Testis (tissue), 5 donors: ENCODE measurements at places on chromosomes 4 and X.

DNA sequence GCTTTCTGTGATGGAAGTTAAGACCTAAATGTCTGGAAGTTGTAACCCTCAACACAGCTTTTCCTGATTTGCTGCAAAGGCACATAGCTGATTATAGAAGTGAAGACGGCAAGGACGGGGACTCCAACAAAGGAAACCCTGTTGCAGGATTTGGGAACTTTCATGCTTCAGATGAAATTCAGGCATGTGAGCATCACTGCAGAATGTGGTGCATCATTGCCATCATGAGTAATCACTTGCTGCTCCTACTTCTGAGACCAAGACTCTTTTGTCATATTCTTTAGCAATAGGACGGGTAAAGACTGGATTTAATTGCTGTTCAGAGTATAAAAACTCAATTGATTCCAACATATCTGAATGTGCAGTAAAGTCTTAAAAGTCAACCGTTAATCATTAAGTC, 35.8 kb downstream of the YIPF6 start:
- DNase-seq, result no peak

DNA sequence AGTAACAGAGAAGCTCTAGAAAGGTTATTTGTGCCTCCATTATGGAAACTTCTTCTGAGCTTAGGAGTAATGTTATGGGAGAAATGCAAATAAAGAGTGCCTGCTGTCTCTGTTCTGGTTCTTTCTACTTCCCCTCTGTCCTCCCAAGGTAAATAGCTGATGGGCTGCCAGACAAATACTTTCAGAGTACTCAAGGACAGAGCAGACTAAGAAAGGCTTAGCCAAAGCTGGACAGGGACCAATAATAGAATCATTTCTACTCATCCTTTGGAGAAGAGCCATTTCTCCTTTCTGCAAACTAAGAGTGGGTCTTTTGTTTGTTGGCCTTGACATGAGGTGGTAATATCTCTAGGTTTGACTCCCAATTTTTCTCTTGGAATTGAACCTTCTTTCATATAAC, 136.1 kb downstream of the MID1IP1 start:
- peak; percentile 16 for DNase-seq

GRCh38 chr4:162010362-162010761, 153.4 kb downstream of the FSTL5 start:
- no peak for DNase-seq

GRCh38 chrX:80808881-80809411, 731 bp downstream of the BRWD3 start:
- DNase-seq, result peak; percentile 20

DNA sequence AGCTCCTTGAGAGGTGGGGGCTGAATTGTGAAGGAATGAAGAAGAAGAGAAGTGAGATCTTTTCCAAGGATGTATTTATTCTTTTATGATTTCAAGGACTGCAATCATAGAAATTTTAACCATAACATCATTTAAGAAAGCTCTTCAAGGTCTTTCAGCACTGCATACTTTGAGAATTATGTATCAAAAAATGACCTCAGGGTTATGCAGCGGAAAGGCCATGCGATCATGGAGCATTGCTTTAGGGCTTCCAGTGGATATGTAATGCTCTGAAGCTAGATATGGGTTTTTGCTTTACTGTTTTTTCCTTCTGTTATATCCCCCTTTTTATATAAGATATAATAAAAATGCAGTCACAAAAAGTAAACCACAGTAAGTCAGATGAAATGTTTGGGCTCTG, 38.7 kb downstream of the SGMS2 start:
- DNase-seq, result no peak

- no peak for DNase-seq
Observed at GRCh38 chr4:56655627-56656345, 25.3 kb downstream of the HOPX start.

- peak; percentile 30 for DNase-seq
Observed at GRCh38 chr4:56979421-56980072, 851 bp downstream of the POLR2B start.

DNA sequence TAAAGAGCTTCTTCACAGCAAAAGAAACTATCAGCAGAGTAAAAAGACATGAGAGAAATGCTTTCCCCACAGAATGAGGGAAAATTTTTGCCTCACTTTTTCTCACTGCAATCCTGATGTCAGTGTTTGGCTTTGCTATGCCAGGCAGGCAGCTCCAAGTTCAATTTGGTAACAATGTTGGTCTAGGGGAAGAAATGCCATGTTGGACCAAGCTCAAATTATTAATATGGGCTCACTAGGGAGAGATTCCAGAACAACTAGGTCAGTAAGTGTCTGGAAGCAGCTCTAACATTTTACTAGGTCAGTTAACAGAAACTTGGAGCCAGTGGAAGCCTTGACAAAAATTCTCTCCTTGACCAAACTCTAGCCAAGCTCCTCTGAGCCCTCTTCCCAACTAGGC, 95.4 kb downstream of the NAF1 start:
- DNase-seq, result no peak

DNA sequence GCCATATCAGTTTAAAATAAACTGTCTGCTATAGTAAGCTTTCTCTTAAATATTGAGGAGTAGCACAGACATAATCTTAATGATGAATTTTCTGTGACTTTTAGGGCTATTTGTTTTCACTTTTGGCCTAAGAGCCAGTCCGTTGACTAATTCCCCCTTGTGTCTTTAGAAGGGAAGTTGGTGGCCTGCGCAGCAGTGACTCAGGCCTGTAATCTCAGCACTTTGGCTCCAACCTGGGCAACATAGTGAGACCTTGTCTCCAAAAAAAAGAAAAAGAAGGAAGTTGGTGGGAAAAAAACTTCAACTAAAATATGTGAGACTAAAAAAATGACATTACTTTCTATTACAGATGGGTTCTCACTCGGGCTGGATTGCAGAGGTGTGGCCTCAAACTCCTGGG, 3.4 kb downstream of the NCAPG start:
- DNase-seq, result no peak

GRCh38 chrX:9352694-9353411, 112.0 kb upstream of the TBL1X start:
- DNase-seq, result peak; percentile 30

DNA sequence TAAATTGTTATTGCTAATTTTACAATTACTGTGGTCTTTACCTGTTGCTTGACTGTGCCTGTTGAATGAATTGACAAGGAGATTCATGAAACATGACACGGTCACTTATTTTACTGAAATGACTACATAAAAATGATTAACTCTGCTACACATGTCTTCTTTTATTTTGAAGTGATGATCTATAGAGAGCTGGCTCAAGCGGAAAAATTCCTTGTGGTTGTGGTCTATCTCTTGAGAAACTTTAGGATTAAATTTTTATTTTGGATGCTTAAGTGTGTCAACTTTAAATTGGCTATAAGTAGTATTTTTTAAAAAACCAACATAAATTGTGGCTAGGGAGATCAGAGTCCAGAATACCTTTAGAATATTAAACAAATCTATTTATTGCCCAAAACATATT, 131.8 kb upstream of the PITX2 start:
- DNase-seq, result no peak

DNA sequence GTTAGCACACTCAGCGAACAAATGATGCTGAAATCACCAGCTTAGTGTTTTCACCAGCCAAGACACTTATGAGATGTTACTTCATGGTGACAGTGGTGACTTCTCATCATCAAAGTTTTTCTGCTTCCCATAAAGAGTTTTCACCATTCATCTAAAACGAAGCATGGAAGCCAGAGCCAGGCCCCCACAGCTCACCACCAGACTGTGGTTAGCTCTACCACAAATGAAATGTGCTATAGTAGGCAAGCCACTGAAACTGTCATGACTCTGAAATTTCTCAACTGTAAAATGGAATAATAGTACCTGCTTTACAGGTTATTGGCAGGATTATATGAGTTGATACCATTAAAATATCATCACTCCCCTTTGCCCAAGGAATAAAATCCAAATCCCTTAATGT, 56.4 kb upstream of the HHIP start:
- no peak for DNase-seq

- DNase-seq, result no peak
Observed at GRCh38 chr4:182185491-182185890, 57.7 kb upstream of the TENM3 start.

- peak; percentile 27 for DNase-seq
Observed at GRCh38 chrX:42680666-42681065, 97.3 kb downstream of the PPP1R2C start.

GRCh38 chrX:78307665-78308064, 19.7 kb downstream of the CYSLTR1 start:
- no peak for DNase-seq

GRCh38 chr4:56296526-56296925, 90.8 kb downstream of the AASDH start:
- peak; percentile 72 for DNase-seq

DNA sequence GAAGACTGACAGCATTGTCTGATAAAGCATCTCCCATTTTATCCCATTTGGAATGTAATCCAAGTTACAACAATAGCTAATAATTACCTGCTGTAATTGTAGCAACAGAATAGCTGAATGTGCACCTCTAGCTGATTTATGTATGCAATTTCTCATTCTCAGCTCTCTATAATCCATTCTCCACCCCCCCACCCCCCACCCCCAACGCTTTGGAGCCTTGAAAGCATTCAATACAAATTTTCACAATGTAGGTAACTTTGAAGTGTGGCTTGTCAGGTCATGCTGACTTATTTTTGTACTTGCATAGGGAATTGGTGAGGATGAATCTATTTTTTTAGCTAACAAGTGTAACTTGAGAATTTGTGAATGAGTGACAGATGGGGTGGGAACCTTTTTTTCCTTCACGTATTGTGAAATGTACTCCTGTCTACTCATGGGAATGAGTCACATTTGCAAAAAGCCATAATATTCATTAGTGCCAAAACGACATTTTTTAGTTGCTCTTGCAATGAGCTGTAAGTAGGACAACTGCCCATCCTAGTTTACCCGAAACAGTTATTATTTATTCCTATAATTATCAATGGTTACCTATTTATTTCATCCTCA, 159.3 kb downstream of the PALLD start:
- no peak for DNase-seq

GRCh38 chr4:51833236-51833635, 9.7 kb upstream of the DCUN1D4 start:
- no peak for DNase-seq

- peak; percentile 29 for DNase-seq
Observed at GRCh38 chrX:148530464-148531077, 30.2 kb downstream of the AFF2 start.

GRCh38 chrX:154409222-154409871, at the start of gene DNASE1L1:
DNASE1L1 (minus strand) TSS chrX:154409254; CDS start chrX:154405568, 3,686 bp downstream.
- peak; percentile 33 for DNase-seq

- DNase-seq, result no peak
Observed at GRCh38 chr4:127957105-127957504, 7.9 kb downstream of the MFSD8 start.

- no peak for DNase-seq
Observed at GRCh38 chr4:182715548-182715947, 201.6 kb downstream of the DCTD start.

DNA sequence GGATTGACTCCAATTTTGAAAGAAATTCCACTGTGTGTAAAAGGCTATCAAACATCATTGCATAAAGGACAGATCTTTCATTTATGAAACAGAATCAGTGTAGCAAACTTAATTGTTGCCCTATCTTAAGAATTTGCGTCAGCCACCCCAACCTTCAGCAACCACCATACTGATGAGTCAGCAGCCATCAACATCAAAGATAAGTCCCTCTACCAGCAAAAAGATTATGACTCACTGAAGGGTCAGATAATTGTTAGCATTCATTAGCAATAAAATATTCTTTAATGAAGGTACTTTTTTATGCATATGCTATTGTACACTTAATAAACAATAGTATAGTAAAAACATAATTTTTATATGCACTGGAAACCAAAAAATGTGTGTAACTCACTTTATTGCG, 15.8 kb upstream of the GRSF1 start:
- no peak for DNase-seq

DNA sequence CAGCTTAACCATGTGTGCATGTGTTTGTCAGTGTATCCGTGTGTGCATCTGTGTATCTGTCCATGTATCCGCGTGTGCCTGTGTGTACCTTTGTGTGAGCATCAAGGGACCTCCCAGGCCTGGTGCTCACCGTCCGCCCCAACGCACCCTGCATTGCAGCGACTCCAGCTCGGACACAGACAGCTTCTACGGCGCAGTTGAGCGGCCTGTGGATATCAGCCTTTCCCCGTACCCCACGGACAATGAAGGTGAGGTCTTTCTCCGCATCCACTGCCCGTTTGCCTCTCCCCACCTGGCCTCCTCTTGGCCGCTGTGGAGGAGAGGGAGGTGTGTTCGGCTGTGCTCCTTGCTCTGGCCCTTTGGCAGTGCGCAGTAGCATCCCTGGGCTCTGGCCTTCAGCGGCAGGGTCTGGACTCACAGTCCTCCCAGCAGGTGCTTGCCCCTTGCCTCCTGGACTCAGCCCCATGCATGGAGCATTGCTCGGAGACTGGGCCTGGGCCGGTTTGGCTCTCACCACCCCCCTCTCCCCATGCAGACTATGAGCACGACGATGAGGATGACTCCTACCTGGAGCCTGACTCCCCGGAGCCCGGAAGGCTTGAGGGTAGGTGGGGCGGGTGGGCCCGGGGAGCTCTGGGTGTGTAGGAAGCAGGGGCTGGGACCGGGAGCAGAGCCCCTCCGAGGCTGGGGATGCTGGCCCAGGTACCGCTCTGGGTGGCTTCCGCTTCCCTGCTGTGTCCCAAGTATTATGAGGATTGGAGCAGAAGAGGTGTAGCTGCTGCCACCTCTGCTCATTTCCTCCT, 16.4 kb upstream of the ADD1 start:
- DNase-seq, result no peak

GRCh38 chrX:17441965-17442364, 67.0 kb downstream of the NHS start:
- DNase-seq, result no peak

GRCh38 chr4:101989551-101989950, 199.0 kb downstream of the BANK1 start:
- DNase-seq, result no peak

DNA sequence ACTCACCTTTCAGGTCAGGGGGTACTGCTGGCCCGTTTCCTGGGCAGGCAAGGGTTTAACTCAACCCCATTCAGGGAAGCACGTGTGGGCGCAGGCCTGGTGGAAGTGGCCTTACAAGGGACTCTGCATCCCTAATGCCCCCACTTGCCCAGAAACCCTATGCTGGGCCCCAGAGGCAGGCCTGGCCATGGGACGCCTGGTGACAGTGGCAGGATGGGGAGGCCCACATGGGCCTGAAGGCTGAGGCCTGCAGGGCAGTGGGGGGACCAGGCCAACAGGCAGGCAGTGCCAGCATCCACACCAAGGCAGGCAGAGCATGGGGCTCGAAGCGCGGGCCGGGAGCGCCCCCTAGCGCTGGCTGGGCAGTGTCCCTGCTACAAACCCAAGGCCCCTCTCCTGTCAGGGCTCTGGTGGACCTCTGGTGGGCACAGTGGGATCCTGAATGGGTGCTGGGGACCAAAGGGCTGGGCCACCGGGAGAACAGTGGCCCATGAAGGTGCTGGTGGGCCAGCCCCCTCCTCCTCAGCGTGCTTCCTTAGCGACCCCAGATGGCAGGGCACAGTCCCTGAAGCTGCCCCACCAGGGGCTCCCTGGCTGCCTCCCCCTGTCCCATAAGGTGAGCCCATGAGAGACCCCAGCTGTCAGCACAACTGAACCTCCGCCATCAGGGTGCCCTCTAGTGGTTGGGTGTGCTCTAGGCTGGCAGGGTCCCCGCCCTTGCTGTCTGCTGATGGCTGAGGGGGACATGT, 16.8 kb downstream of the FGFR3 start:
- DNase-seq, result peak; percentile 51

- DNase-seq, result no peak
Observed at GRCh38 chr4:173855015-173855414, 325.0 kb upstream of the HAND2 start.

- DNase-seq, result no peak
Observed at GRCh38 chr4:168531305-168531704, 34.5 kb downstream of the PALLD start.
